Suprapubic skin (tissue), 4 donors: ENCODE measurements at places on chromosomes 13 and 19.

- no peaks in the 10 kb centered on the region for H3K4me1 ChIP-seq
- H3K36me3 ChIP-seq, result no peaks in the 10 kb centered on the region
- H3K27ac ChIP-seq, result no peak overlapping the region
- no peak overlapping the region for H3K4me3 ChIP-seq
- no peak for DNase-seq
These were observed 160.1 kb upstream of the SOX1 start for GRCh38 chr13:111906816-111907215.

DNA sequence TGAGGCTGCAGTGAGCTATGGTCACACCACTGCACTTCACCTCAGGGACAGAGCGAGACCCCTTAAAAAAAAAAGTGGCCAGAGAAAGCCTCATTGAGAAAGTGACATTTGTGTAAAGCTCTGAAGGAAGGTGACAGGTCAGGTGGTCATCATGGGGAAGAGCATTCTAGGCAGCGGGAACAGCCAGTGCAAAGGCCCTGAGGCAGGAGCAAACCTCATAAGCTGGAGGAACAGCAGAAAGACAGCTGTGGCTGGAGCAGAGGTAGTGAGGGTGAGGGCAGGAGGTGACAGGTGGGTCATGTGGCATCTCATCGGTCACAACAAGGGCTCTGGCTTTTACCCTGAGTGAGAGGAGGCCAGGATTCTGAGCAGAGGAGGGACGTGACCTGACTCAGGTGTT lies 64.4 kb downstream of the RYR1 start:
- DNase-seq, result no peak
- no peaks in the 10 kb centered on the region for H3K4me1 ChIP-seq
- peaks cover 5% of the 10 kb centered on the region for H3K27me3 ChIP-seq
- no peaks in the 10 kb centered on the region for H3K36me3 ChIP-seq
- no peak overlapping the region for H3K27ac ChIP-seq
- no peak overlapping the region for H3K4me3 ChIP-seq

DNA sequence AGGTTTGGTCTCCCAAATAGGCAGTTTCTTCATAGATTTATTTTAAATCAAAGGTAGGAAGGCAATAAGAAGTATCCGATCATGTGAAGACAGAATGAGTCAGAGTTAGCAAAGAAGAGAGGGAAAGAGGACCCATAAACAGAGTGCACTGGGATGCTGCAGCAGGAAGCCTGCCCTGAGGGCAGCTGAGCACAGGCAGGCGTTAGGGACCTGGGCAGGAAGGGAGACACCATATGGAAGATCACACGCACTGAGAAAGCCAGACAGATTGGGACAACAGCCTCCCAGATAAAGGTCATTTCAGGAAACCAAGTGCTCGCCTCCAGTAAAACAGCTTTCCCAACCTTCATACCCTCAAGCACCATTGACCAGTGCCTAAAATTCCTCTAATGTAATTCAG lies 598.0 kb downstream of the EFNB2 start:
- no peak for DNase-seq
- no peaks in the 10 kb centered on the region for H3K27me3 ChIP-seq
- H3K4me3 ChIP-seq, result no peak overlapping the region
- no peaks in the 10 kb centered on the region for H3K36me3 ChIP-seq

GRCh38 chr13:106246242-106246641 lies 289.2 kb downstream of the EFNB2 start:
- no peak overlapping the region for H3K4me3 ChIP-seq
- no peak overlapping the region for H3K27ac ChIP-seq
- DNase-seq, result no peak
- no peaks in the 10 kb centered on the region for H3K27me3 ChIP-seq
- H3K4me1 ChIP-seq, result no peaks in the 10 kb centered on the region
- H3K36me3 ChIP-seq, result no peaks in the 10 kb centered on the region

GRCh38 chr13:94395860-94396259 lies 83.6 kb downstream of the DCT start:
- no peak overlapping the region for H3K27ac ChIP-seq
- H3K36me3 ChIP-seq, result no peaks in the 10 kb centered on the region
- no peak for DNase-seq
- H3K4me3 ChIP-seq, result no peak overlapping the region
- H3K27me3 ChIP-seq, result no peaks in the 10 kb centered on the region

- no peak overlapping the region for H3K27ac ChIP-seq
- DNase-seq, result no peak
- no peaks in the 10 kb centered on the region for H3K36me3 ChIP-seq
- no peaks in the 10 kb centered on the region for H3K27me3 ChIP-seq
- H3K4me1 ChIP-seq, result peaks cover 16% of the 10 kb centered on the region
These were observed 5.0 kb downstream of the PBX4 start for GRCh38 chr19:19613506-19613905.

GRCh38 chr19:34337739-34338138 lies 27.3 kb upstream of the GPI start:
- DNase-seq, result no peak
- peaks cover 55% of the 10 kb centered on the region for H3K36me3 ChIP-seq
- peaks cover 8% of the 10 kb centered on the region for H3K4me1 ChIP-seq
- no peak overlapping the region for H3K4me3 ChIP-seq

GRCh38 chr13:82688400-82688994 lies 1193.8 kb downstream of the SLITRK1 start:
- H3K27me3 ChIP-seq, result no peaks in the 10 kb centered on the region
- peaks cover 6% of the 10 kb centered on the region for H3K4me1 ChIP-seq
- H3K27ac ChIP-seq, result no peak overlapping the region
- DNase-seq, result no peak

- no peak overlapping the region for H3K4me3 ChIP-seq
- no peaks in the 10 kb centered on the region for H3K36me3 ChIP-seq
- no peaks in the 10 kb centered on the region for H3K27me3 ChIP-seq
- peak overlapping the region; percentile 64 for H3K27ac ChIP-seq
These were observed 1.3 kb downstream of the TSKS start for GRCh38 chr19:49761625-49762311.

DNA sequence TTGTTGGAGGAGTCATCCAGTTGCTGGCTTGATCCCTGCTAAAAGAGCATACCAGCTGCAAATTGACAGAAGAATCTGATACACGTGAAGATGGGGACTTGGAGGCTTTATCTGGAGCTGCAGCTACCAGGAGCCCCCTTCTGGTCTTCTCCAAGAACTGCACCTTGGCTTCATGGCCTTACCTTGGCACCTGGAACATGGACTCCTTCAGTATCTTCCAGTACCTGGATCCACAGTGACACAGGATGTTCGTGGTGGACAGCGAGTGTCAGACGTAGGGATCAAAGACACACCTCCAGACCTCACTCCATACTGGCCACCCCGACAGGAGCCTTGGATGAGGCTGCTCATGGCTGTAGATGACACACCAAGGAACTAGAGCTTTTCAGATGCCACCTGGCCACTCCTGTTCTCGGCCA lies 9.9 kb upstream of the ACSBG2 start:
- H3K27me3 ChIP-seq, result no peaks in the 10 kb centered on the region
- H3K36me3 ChIP-seq, result no peaks in the 10 kb centered on the region
- H3K27ac ChIP-seq, result no peak overlapping the region
- DNase-seq, result no peak
- H3K4me3 ChIP-seq, result no peak overlapping the region
- no peaks in the 10 kb centered on the region for H3K4me1 ChIP-seq

GRCh38 chr13:101785858-101786257 lies 333.4 kb downstream of the ITGBL1 start:
- no peak overlapping the region for H3K4me3 ChIP-seq
- no peaks in the 10 kb centered on the region for H3K27me3 ChIP-seq
- no peak for DNase-seq
- no peak overlapping the region for H3K27ac ChIP-seq

- no peaks in the 10 kb centered on the region for H3K36me3 ChIP-seq
- no peak for DNase-seq
- no peaks in the 10 kb centered on the region for H3K27me3 ChIP-seq
- no peak overlapping the region for H3K27ac ChIP-seq
- H3K4me3 ChIP-seq, result no peak overlapping the region
These were observed 80.4 kb downstream of the INSR start for GRCh38 chr19:7213628-7214323.

- no peaks in the 10 kb centered on the region for H3K27me3 ChIP-seq
- peak overlapping the region; percentile 15 for H3K4me3 ChIP-seq
- H3K27ac ChIP-seq, result peak overlapping the region; percentile 67
- no peak for DNase-seq
These were observed 285.8 kb downstream of the MYO16 start for GRCh38 chr13:108915095-108915633.

DNA sequence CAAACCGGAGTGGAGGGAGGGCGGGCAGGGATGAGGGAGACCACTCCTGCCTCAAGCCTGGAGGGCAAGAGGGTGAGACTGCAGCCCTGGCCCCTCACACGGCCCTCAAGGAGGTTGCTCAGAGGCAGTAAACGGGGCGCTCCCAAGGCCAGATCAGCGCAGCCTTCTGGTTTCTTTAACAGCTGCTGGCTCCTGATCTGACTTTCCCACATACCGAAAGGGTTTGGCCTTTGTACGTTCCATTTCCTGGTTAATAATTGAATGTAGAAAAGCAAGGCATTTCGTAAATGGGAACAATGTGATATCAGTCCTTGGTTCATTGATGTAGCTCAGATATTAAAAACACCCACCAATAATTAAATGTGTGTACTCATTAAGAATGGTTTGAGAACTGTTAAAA lies 71.5 kb downstream of the GGACT start:
- peaks cover 11% of the 10 kb centered on the region for H3K4me1 ChIP-seq
- H3K36me3 ChIP-seq, result no peaks in the 10 kb centered on the region
- DNase-seq, result no peak

GRCh38 chr19:33590224-33590623 lies 31.5 kb upstream of the CHST8 start:
- H3K27me3 ChIP-seq, result no peaks in the 10 kb centered on the region
- DNase-seq, result no peak
- H3K27ac ChIP-seq, result no peak overlapping the region
- no peak overlapping the region for H3K4me3 ChIP-seq
- H3K36me3 ChIP-seq, result no peaks in the 10 kb centered on the region

DNA sequence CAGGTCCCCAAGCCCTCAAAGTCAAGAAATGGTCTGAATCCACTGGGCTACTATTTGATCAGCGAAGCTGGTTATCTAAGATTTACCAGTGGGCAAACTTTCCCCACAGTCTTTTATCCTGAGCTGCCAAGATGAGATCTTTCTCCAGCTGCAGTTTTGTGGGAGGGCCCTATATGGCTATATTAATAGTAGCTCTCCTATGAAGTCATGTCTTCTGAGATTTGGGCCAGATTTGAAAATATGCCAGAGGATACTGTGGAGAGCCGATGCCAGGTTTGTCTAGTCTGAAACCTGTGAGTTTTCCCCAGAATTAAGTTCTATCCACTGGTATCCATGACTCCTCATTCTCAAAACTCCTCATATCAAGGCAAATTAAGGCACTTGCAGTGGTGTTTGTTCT lies 173.2 kb downstream of the FLT1 start:
- no peak overlapping the region for H3K4me3 ChIP-seq
- H3K4me1 ChIP-seq, result peaks cover 5% of the 10 kb centered on the region
- no peaks in the 10 kb centered on the region for H3K36me3 ChIP-seq
- no peak overlapping the region for H3K27ac ChIP-seq
- no peaks in the 10 kb centered on the region for H3K27me3 ChIP-seq
- DNase-seq, result no peak

DNA sequence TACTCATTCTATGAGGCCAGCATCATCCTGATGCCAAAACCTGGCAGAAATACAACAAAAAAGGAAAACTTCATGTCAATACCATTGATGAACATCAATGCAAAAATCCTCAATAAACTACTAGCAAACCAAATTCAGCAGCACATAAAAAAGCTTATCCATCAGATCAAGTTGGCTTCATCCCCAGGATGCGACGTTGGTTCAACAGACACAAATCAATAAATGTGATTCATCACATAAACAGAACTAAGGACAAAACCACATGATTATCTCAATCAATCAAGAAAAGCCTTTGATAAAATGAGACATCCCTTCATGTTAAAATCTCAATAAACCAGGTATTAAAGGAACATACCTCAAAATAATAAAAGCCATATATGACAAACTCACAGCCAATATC lies 134.3 kb downstream of the UGGT2 start:
- H3K4me1 ChIP-seq, result no peaks in the 10 kb centered on the region
- DNase-seq, result no peak
- no peak overlapping the region for H3K27ac ChIP-seq
- H3K4me3 ChIP-seq, result no peak overlapping the region
- H3K27me3 ChIP-seq, result no peaks in the 10 kb centered on the region
- H3K36me3 ChIP-seq, result peaks cover 4% of the 10 kb centered on the region

DNA sequence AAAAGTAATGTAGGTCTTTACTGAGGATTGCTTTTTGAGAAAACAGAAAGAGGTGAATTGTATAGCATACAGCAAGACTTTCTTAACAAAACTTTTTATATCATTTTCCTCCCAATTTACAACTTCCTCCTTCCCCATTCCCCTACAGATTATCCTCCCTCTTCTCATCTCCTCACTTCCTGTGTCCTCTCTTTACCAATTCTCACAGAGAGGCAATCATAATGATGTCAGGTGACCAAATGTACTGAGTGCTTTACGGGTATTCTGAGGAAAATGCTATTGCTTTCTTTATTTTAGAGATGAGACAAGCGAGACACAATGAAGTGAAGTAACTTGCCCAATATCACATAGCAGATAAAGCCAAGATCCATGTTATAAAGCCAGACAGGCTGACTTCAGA lies 1.7 kb upstream of the MTMR6 start:
- H3K36me3 ChIP-seq, result no peaks in the 10 kb centered on the region
- no peaks in the 10 kb centered on the region for H3K27me3 ChIP-seq
- no peak overlapping the region for H3K27ac ChIP-seq
- peaks cover 22% of the 10 kb centered on the region for H3K4me1 ChIP-seq
- no peak for DNase-seq
- no peak overlapping the region for H3K4me3 ChIP-seq
